ENCODE measurements at places on chromosomes 5 and 9.

- peak; percentile 2 for DNase-seq
Observed at GRCh38 chr9:83062651-83063527, at the start of gene RASEF. RASEF (minus strand) TSS chr9:83063142; CDS start chr9:83062867, 275 bp downstream.

- no peak for DNase-seq
Observed at GRCh38 chr5:58543723-58544122, 39.2 kb upstream of the RAB3C start.

DNA sequence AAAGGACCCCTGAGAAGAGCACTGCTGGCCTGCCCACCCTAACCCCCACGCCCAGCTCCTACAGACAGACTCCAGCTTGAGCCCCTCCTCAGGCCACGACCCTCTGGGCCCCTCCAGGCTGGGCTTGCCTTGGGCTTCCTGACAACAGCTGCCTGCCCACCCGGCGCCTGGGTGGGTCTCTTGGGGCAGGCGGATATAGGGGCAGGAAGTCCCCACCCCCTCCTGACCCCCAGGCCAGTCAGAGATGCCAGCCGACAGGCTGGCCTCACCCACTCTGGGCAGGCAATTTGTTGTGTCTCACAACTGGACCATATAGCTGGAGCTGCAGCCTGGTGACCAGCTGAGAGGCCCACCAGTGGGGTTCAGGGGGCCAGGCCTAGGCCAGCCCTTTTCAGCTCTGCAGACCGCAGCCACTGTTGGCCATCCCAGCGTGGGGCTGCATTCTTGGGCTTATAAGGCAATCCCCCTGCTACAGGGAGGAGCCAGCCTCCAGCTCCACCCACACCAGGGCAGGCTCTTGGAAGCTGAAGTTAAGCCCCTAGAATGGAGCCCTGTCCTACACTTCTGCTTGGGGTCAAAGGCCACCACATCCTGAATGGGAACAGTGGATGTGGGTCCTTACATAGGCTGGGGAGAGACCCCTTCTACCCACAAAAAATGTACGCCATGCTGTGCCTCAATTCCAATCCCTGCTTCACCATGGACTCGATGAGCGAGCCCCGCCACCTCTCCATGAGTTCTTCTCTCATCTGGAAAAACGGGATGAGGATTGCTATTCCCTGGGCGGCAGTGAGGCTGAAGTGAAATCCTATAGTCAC, 2.0 kb downstream of the PDLIM7 start:
- no peak for DNase-seq

DNA sequence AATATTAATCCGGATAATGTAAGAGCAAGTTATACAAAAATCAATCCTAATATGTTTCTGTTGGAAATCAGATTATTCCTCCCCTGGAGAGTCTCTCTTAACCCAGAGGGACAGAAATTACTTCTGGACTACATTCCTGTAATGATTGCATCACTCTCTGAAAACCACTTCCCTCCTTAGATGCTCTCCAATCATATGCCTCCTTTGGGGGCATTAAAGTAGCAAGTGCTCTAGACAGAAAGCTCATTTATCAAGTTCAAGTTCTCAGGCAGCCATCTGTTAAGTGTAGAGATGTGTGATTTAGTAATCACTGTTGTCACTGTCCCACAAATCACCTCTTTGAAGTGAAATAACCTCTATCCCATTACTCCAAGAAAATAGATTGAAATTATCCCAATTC, 247.1 kb downstream of the SLCO4C1 start:
- DNase-seq, result no peak

GRCh38 chr5:26669523-26669922, 368.9 kb downstream of the CDH9 start:
- DNase-seq, result no peak

GRCh38 chr5:170442391-170442790, 53.2 kb upstream of the KCNMB1 start:
- DNase-seq, result no peak

DNA sequence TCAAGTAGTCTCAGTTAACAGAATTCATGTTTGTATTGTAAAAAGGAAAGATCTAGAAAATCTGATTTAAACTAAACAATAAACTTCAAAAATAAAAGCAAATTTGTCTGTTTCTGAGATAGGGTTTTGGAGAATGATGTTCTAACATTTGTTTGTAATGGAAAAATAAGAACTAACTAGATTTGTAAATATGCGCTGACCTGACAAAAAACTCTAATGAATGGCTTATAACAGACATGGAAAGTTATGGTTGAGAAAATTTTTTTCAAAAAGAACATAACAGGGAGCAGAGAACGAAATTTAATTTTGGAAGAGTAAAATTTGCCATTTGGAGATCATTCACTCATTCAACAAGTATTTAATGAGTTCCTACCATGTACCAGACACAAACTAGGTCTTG, 179.0 kb upstream of the TARS1 start:
- no peak for DNase-seq

DNA sequence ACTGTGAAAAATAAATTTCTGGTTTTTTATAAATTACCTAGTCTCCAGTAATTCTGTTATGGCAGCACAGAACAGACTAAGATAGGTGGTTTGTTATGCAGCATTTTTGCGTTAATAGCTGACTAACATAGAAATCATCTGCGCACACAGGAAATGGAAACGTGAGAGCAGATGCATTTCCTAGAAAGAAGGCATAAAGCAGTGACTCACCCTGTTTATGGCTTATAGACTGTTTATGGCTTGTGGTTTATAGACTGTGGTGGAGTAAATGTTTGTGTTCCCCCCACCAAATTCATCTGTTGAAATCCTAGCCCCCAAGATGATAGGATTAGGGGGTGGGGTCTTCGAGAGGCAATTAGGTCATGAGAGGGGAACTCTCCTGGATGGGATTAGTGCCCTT, 18.3 kb upstream of the OSMR start:
- no peak for DNase-seq

DNA sequence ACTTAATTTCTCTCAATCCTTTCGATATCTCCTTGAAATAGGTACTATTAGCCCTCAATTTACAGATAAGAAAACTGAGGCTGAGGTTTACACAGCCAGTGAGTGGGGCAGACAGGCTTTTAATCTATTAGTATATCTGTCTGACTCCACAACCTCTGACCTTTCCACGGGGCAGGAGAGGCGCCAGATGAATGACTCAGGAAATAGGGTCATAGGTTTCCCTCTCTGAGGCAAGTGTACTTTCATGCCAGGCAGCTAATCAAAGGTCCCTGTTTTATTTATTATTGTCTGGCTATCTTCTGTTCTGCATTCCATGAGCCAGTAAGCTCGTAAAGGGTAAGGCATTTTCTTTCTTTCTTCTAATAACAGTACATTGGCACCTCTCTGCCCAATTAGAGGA, 79.6 kb upstream of the KLF4 start:
- DNase-seq, result no peak

- DNase-seq, result no peak
Observed at GRCh38 chr9:6356904-6357303, 28.7 kb downstream of the TPD52L3 start.

- no peak for DNase-seq
Observed at GRCh38 chr5:150227606-150228273, 37.9 kb downstream of the SLC6A7 start.

DNA sequence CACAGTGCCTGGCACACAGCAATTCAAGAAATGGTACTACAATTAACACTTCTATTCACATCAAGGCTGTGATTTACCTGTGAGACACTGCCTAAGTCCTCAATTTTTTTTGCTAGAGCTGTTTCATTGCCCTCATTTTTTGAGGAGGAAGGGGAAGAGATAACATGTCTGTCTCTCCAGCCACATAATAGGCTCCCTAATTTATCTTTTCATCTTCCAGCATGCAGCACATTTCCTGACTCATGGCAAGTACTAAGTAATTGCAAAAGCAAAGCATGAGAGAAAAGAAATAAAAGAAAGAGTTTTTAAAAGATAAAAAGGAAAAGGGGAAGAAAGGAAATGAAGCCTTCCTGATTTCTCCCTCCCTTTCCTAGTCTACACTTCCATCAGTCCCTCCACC, 26.9 kb upstream of the RNF38 start:
- no peak for DNase-seq

DNA sequence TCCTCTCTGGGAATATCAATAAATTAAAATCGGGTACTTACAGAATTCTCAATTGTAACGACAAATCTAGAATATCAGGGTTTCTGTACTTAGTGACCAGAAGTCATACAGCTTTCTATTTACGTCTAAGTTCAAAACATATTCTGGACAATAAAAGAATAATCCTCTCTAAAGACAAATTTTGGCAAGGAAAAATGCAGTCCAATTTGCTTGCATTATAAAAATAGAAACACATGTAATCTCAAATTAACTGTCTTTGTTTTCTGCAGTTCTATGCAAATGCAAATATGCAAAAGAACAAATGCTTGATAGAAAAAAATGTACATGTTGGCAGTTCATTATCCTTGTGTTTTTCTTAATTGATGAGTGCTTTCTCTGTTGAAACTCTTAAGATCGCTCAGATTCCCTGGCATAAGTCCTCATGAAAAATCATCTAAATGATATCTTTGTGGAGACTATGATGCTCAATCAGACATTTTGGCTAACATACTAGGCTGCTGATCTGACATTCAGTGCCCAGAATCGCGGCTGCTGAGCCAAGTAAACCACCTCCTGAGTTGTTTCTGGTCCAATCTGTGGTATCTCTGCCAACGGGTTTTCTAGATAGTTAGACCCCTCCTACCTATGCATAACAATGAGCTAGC, 990.1 kb upstream of the C9orf72 start:
- no peak for DNase-seq

- no peak for DNase-seq
Observed at GRCh38 chr5:32254881-32255539, 57.7 kb downstream of the MTMR12 start.

- no peak for DNase-seq
Observed at GRCh38 chr5:52015760-52016159, 632.5 kb downstream of the ISL1 start.

DNA sequence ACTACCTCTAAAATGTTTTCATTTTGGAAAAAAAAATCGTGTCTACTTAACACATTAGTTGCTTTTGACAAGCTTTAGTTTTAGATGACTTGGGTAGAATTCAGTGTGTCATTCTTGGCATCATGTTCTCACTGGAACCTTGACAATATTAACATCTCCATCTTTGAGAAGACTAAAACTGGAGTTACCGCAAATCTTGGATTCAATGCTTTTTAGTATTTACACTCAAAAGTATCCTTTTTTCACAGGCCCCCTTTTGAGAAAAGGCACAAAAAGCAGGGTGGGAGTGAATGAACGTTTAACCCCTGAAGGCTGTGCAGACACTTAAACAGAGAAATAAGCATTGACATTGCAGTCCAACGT, 549.1 kb downstream of the CSNK1G3 start:
- DNase-seq, result no peak

- no peak for DNase-seq
Observed at GRCh38 chr5:67095346-67096171, 101.0 kb downstream of the CD180 start.

DNA sequence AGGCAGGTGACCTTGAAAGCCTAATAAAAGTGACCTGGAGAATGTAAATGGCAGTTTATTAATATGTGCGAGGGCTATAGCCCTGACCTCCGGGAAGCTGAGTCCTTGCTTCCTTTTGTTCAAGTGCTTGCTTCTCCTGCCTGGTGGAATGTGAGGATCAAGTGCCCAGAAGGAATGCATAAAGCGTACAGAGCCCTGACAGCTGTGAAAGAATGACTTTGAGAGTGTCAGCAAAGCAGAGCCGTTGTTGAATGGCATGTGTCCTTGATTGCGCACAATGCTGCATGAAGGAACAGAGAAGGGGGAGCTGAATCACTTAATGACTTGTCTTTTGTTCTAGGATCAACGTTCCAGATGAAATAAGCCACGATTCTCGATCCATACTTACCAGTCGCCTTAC, 133.0 kb downstream of the SLF1 start:
- no peak for DNase-seq

DNA sequence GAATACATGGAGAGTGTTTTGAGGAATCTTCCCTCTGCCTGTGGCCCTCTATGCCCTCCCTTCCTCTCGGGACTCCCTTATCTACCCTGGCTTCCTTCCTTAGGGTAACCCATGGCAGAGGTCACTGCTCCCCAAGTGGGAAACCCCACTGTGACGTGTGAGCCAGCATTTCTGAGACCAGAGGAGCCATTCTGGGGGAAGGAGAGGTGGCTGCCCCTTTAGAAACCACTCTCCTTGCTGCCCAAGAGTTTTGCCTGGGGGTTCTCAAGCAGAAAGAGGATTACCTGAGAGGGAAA, 23.1 kb downstream of the CCNJL start:
- no peak for DNase-seq

GRCh38 chr5:170691657-170692056, 91.9 kb upstream of the GABRP start:
- no peak for DNase-seq

DNA sequence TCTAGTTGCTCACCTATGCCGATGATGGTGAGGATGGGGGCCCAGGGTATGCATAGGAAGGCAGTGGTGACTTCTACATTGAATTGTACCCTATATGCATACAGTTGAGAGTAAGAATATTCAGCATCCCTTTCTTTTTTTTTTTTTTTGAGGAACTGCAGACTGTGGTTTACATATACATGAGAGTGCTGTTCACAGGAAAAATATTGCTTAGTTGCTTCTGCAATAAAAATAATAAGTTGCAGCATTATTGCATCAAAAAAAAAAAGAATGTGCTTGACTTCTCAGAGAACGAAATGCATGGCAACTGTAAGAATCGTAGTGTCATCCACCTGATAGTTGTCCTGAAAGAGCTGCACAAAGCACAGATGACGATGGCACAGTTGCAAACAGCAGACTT, 52.8 kb downstream of the PTCD2 start:
- DNase-seq, result no peak

GRCh38 chr5:59500014-59500413, 393.5 kb downstream of the PDE4D start:
- no peak for DNase-seq

GRCh38 chr5:120326651-120327050, 137.4 kb upstream of the PRR16 start:
- no peak for DNase-seq

- DNase-seq, result no peak
Observed at GRCh38 chr5:117255211-117256027, 680.8 kb upstream of the SEMA6A start.

- no peak for DNase-seq
Observed at GRCh38 chr9:78903581-78903980, 606.7 kb downstream of the PSAT1 start.

- no peak for DNase-seq
Observed at GRCh38 chr9:128718047-128718446, 5.9 kb downstream of the ZDHHC12 start.

GRCh38 chr5:119420169-119420568, 32.1 kb upstream of the HSD17B4 start:
- no peak for DNase-seq
